ENCODE measurements at places on chromosomes 6 and 20.
A peak's percentile ranks its signal among the peaks of the same experiment; 100 is the strongest.

GRCh38 chr6:163179061-163179460 lies 235.5 kb upstream of the QKI start:
- no peak for DNase-seq

- DNase-seq = no peak
Observed at GRCh38 chr6:148218542-148219258, 123.9 kb upstream of the SASH1 start.

- DNase-seq = no peak
Observed at GRCh38 chr6:6434151-6434550, 113.7 kb upstream of the F13A1 start.

DNA sequence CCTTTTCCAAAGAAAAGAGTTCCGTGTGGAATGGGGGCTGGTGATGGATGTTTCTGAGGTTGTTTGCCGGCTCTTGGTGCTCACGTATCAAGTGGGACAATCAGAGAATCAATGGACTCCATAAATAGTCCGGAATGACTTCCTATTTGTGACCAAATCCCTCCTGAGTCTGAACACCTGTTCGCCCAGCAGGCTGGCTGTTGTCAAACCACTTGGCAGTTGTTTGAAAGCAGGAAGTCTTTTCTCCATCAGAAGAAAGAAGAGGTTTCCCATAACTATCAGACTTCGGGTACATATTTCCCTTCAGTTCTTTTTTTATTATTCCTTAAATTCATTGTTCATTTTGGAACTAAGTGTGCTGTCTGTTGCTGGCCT lies 154.7 kb upstream of the RIN2 start:
- no peak for DNase-seq

GRCh38 chr20:59422872-59423544 lies 122.6 kb downstream of the EDN3 start:
- no peak for DNase-seq

- DNase-seq = no peak
Observed at GRCh38 chr20:34927736-34928135, 27.9 kb downstream of the GSS start.

GRCh38 chr6:53938810-53939209 lies 144.0 kb downstream of the LRRC1 start:
- no peak for DNase-seq

- no peak for DNase-seq
Observed at GRCh38 chr6:142400495-142400894, 98.7 kb downstream of the ADGRG6 start.

- DNase-seq = peak; percentile 26
Observed at GRCh38 chr6:6610031-6610591, 21.6 kb downstream of the LY86 start.

- DNase-seq = no peak
Observed at GRCh38 chr6:11035616-11036350, 8.3 kb downstream of the ELOVL2 start.

- DNase-seq = no peak
Observed at GRCh38 chr6:26029857-26030653, 57.2 kb upstream of the HFE start.

DNA sequence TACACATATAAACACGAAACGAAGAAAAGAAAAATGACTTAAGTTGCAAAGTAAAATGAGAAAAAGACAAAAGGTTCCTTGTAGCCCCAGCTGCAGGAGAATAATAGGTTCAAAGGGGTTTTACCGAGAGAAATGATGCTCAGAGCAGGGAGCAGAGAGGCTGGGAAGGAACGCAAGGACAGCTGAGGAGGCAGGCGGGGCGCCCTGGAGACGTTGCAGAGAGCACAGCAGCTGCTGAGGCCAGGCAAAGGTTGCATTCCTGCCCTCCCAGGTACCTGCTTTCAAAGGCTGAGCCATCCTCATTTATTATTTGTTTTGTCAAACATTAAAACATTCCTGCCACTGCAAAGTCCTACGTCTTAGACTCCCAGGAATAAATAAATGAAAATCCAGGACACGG lies 16.2 kb upstream of the VAPB start:
- no peak for DNase-seq

DNA sequence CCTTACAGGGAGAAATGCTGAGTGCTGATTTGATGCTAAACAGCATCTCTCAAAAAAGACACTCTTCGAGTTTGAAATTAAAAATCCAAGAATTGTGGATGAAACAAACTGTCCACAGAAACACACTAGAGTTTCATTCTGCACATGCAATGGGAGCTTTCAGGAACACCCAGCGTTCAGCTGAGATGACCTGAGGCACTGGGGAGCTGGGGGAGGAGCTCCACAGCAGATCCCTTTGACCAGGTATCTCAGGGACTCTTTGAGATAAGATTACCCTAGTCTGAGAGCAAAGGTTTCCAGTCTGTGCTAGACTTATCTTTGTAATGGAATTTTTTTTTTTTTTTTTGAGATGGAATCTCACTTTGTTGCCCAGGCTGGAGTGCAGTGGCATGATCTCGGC lies 70.8 kb upstream of the AGPAT4 start:
- DNase-seq = no peak

- peak; percentile 97 for DNase-seq
Observed at GRCh38 chr20:3470627-3471396, at the start of gene ATRN. ATRN (plus strand) TSS chr20:3471018; CDS start chr20:3471108, 90 bp downstream.

GRCh38 chr6:88006557-88006956 lies 41.1 kb upstream of the SPACA1 start:
- no peak for DNase-seq

DNA sequence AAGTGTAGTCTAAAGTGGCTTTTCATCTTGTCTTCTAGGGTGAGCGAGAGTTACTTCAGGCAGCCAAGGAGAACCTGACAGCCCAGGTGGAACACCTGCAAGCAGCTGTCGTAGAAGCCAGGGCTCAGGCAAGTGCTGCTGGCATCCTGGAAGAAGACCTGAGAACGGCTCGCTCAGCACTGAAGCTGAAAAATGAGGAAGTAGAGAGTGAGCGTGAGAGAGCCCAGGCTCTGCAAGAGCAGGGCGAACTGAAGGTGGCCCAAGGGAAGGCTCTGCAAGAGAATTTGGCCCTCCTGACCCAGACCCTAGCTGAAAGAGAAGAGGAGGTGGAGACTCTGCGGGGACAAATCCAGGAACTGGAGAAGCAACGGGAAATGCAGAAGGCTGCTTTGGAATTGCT lies 27.1 kb downstream of the C20orf173 start:
- peak; percentile 32 for DNase-seq

GRCh38 chr6:89298680-89299465 lies 16.2 kb downstream of the GABRR2 start:
- DNase-seq = peak; percentile 25

DNA sequence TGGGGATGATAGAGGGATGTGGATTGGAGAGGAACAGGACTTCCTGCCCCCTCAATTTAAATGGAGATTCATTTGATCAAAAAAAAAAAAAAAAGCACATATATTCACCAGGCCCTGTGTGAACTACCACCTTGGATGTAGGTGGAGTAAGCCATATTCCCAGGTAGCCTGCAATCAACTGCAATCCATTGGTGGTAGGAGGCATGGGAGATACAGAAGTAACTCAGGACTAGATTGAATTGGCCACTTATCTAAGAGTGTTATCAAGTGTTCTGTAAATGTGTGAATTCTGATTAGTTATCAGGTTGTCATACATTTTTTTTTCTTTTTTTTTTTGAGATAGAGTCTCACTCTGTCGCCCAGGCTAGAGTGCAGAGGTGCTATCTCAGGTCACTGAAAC lies 124.1 kb upstream of the ESR1 start:
- no peak for DNase-seq

- DNase-seq = no peak
Observed at GRCh38 chr20:16898433-16898832, 150.3 kb downstream of the OTOR start.

- peak; percentile 64 for DNase-seq
Observed at GRCh38 chr20:54123587-54124180, 50.1 kb downstream of the CYP24A1 start.

GRCh38 chr6:24031496-24031895 lies 94.5 kb upstream of the NRSN1 start:
- DNase-seq = no peak

DNA sequence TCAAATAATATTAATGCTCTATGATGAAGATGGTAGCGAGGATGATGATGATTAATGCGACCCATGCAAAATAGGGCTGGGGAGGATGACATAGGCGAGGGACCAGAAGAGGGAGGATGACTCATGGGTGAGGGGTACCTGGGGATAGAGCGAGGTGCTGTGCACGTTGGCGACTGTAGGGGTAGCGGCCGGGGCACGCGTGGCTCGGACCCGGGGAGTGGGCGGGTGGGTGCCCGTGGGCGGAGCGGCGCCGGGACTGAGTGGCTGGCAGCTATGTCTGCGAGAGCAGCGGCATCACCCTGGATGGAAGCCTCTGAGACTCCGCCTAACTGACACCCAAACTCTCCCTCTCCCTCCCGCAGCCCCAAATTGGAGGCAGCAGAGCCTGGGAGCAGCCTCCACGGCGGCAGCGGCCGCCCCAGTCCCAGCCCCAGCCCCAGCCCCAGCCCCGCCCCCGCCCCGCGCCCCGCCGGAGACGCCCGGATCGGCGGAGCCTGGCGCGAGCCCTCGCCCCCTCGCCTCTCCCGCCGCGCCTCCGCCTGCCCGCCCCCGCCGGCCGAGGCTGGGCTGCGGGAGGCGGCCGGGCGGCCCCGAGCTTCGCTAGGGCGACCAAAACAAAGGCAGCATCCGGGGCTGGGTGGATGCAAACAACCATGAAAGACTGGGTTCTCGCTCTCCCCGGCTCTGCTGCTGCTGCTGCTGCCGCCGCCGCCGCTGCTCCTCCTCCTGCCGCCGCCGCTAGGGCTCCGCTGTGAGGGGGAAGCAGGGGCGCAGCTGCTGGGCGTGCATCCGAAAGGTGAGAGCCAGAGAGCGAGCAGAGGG lies at the start of gene RIMS1:
Gene RIMS1, plus strand, starts transcription at position 367 of the 822 bp plus-strand sequence. CDS start 474 bp downstream, outside the sequence.
- DNase-seq = no peak

- DNase-seq = no peak
Observed at GRCh38 chr6:45786355-45786781, 229.3 kb downstream of the CLIC5 start.

DNA sequence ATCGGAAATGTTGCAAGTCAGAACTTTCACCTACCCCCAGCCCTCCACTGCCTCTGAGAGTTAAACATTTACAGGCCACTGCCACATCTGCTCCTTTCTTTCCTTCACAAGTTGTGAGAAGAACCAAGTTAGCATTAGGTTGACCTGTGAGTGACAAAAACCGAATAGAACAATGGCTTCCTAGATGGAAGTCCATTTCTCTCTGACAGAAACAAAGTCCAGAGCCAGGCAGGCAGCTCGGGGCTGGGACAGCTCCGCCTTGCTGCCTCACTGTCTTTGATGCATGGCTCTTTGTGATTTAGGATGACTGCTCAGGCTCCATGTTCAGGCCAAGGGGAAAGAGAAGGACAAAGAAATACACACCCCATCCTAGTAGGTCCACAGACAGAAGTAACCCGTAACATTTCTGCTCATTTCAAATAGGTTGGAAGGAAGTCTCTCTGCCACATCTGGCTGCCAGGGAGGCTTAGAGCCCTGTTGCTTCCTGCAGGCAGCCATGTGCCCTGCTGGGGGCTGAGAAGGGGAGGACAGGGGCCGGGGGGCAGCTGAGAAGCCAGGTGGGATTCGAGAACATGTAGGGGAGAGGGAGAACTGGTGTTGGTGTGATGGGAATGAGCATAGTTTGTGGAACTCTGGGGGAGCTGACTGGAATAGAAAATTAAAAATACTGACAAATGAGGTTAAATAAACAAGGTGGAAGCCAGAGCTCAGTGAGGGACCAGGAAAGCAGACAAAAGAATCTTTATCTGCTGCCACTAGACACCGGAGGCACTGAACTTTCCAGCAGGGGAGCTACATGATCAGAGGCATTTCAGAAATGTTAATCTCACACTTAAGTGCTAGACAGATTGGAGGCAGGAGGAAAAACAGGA lies 19.5 kb upstream of the IER3 start:
- no peak for DNase-seq

GRCh38 chr6:15290067-15290680 lies 44.3 kb downstream of the JARID2 start:
- DNase-seq = no peak

DNA sequence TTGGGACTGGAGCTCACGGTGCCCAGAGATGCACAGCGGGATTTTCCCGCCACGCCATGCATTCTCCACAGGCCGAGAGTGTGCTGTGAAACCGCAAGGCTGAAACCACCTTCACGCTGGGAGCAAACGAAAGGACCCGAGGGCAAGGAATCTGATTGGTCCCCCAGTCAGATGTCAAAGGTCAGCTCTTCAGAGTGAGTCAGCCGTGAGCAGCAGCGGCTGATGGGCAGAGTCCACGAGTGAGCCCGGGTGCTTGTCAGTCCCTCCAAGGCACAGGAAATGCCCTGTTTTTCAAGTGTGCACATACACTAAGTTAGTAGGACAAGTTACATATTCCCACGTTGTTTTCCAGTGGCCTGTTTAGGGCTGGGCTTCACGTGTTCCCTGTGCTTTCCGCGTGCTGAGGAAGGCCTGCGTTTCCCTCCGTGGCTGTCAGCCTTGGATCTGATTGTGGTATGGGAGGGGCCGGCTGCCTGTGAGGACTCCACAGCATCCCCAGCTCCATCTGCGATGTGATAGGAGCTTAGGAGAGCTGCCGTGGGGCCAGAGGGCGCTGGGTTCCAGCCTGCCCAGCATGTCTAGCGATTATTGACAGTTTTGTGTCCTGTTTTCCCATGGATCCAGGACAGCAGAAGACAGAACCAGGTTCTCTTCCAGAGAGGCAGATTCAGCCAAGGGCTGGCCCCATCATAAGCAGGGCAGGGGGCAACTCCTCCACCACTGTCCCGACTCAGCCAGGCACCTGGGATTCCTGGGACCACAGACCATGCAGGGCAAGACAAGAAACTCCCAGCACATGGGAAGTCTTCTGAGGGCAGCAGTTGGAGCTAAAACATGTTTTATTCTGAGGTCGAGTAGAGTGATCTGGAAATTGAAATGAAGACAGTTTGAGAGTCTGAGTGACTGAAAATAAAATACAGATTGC lies 38.2 kb upstream of the FRMD1 start:
- no peak for DNase-seq

DNA sequence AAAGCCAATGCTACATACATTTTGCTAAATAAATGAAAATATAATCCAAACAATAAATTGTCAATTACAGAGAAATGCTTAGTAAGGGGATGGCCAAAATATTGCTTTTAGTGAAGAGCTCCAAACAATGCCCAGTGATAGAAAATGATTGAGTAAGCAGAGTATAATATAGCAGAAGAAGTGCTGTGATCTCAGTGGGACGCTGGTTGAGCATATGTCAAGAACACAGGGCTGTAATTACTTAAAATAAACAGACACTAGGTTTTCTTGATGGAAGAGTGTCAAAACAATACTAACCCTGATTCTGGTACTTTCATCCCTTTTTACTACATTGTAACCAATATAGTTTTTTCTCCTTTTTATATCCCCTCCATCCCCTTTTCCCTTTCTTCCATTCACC lies 150.3 kb downstream of the GRIK2 start:
- no peak for DNase-seq

DNA sequence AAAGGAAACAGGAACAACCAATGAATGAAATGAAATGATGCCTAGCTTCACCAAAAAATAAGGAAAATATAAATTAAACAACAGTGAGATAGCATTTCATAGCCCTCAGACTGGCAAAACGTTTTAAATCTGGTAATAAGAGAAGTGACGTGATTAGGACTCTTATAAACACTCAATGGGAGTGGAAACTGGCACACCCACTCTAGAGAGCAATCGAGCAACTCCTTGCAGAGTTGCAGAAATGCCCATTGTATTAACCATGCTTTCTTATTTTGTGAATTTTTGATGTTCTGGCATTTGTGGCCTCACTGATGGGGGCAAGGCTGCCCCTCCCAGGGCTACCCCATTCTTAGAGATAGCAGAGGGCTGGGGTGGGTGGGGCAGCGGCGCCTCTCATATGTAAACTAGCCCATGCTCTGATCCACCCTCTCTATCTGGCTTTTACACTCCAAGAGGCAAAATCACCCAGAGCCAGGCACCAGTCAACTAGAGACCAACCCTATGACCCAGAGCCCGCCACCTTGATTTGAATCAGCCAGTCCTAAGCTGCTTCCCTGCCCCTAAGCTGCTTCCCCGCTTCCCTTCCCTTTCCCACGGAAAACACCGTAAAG lies 6.4 kb upstream of the PNPLA1 start:
- DNase-seq = no peak
